Endodermal cell (in vitro differentiated cells): ENCODE measurements at places on chromosomes 5 and 9. TPM values are rescaled to one million over a fixed set of nuclear protein-coding genes. Genes with fewer than 3 reads are reported as not detected.

DNA sequence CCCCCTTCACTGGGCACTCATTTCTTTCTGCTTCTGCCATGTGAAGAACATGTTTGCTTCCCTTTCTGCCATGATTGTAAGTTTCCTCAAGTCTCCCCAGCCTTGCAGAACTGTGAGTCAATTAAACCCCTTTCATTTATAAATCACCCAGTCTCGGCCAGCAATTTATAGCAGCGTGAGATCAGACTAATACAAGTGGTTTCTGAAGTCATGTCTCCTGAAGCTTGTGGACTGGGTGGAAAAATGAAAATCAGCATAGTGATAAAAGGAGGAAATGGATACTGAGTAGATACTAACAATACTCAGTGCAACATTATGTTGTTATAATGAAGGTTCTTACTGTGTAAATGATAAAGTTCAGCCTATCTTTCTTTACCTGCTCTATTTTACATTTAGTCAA lies 35.1 kb downstream of the NNT start:
- peaks cover 11% of the 10 kb centered on the region for H3K36me3 ChIP-seq
- no peak overlapping the region for H3K27ac ChIP-seq
- H3K4me3 ChIP-seq, result no peak overlapping the region
- no peaks in the 10 kb centered on the region for H3K4me1 ChIP-seq

DNA sequence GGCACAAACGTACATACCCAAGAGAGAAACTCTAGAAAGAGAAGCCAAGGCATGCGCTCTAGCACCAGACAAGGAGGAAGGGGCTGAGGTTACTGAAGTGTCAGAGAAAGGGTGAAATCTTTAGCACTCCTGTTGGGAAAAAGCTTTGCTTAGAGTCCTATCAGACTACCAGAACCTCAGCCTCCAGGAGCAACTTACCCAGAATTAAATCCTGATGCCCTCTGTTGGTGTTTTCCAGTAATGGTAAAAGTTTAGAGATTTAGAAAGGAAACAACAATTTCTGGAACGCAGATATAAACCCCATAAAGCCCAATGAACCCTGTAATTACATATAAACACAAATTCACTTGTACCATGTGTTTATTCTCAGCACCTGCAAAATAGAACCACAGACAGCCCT lies 33.2 kb upstream of the ASTN2 start:
- no peak for DNase-seq
- H3K4me3 ChIP-seq, result no peak overlapping the region
- H3K4me1 ChIP-seq, result no peaks in the 10 kb centered on the region
- no peak overlapping the region for H3K27ac ChIP-seq

GRCh38 chr5:59236448-59236847 lies 653.6 kb downstream of the RAB3C start:
- H3K4me1 ChIP-seq, result no peaks in the 10 kb centered on the region
- DNase-seq, result no peak
- H3K27me3 ChIP-seq, result no peaks in the 10 kb centered on the region
- no peak overlapping the region for H3K27ac ChIP-seq

GRCh38 chr9:21121595-21122251 lies 19.9 kb downstream of the IFNW1 start:
- H3K27me3 ChIP-seq, result peaks cover 7% of the 10 kb centered on the region
- no peak for DNase-seq
- H3K36me3 ChIP-seq, result no peaks in the 10 kb centered on the region

GRCh38 chr9:100443781-100444768 lies 17.1 kb downstream of the MSANTD3 start:
- no peak overlapping the region for H3K4me3 ChIP-seq
- no peaks in the 10 kb centered on the region for H3K27me3 ChIP-seq
- DNase-seq, result no peak

GRCh38 chr9:30172206-30172605 lies 2212.2 kb upstream of the ACO1 start:
- H3K4me3 ChIP-seq, result no peak overlapping the region
- H3K27me3 ChIP-seq, result peaks cover 10% of the 10 kb centered on the region
- DNase-seq, result no peak
- H3K27ac ChIP-seq, result no peak overlapping the region
- H3K36me3 ChIP-seq, result no peaks in the 10 kb centered on the region

- no peaks in the 10 kb centered on the region for H3K4me1 ChIP-seq
- no peaks in the 10 kb centered on the region for H3K27me3 ChIP-seq
- no peak overlapping the region for H3K4me3 ChIP-seq
- no peak overlapping the region for H3K27ac ChIP-seq
- no peak for DNase-seq
- H3K36me3 ChIP-seq, result no peaks in the 10 kb centered on the region
Measured at GRCh38 chr9:135167849-135168655, 80.6 kb downstream of the OLFM1 start.

DNA sequence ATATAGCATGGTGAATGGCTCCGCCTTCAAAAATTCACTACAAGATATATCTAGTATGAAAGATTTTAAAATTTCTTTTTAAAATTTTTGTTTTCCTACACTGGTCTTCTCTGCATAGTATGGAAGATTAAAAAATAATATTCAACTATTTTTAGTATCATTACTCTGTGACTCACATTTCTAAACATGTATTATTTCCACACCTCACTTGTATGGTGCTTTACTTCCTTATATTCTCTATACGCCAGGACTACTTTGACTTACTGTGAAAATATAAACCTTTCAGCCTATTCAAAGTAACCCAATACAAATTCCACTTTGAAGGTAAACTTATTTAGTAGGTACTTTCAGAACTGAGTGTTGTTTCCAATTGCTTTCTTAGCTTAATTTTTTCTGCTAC lies 26.8 kb upstream of the TXNDC8 start:
- H3K36me3 ChIP-seq, result no peaks in the 10 kb centered on the region
- H3K27ac ChIP-seq, result no peak overlapping the region
- DNase-seq, result no peak
- no peaks in the 10 kb centered on the region for H3K27me3 ChIP-seq

DNA sequence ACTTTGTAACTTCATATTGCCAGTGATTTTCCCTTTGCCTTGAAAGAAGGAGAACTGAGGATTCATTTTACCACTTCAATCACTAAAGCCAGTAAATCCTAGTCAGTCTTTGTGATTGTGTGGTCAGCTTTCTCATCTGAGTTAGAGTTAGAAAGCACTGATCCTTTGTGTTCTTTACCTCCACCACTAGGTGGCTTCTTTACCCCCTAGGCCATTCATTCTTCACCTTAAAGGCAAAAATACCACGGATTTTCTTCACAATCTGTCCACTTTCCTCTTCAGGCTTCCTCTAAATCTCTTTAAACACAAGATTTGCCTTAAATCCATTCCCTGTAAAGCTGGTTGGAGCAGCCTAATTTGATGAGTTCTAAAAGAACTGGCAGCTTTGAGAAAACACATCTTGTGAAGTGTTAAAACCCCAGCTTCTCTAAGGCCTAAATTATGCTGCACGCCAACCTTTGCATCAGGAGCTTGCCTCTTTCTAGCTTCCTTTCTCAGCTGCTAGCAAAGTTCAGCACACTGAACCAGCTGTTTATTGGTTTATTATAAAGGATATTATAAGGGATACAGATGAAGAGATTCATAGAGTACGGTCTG lies 20.4 kb downstream of the BDP1 start:
- H3K36me3 ChIP-seq, result peaks cover 62% of the 10 kb centered on the region
- no peaks in the 10 kb centered on the region for H3K4me1 ChIP-seq
- H3K4me3 ChIP-seq, result no peak overlapping the region
- H3K27me3 ChIP-seq, result no peaks in the 10 kb centered on the region

ARHGEF28 gene
- 0.28 to 1.2 TPM (median 1.1 TPM) in 3 replicates for total RNA-seq

DNAH5 gene
- total RNA-seq, result 1.8 and 2.5 TPM in 2 replicates

DNA sequence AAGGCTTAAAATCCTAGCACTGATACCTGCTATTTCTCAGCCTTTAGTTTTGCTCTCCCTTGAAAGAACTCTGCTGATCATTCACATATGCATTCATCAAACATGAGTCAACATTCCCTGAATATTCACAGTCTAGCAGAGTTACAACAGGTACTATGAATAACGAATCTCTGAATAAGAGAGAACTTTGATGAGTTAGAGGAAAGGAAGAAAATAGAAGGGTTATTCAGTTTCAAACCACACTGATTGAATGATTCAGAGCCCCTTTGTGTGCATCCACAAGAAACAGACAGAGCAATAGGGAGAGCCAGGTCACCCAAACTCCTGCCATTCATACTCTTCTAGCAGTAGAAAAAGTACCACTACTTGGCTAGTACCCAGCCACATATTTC lies 36.0 kb downstream of the FOXD1 start:
- H3K27ac ChIP-seq, result no peak overlapping the region
- no peaks in the 10 kb centered on the region for H3K4me1 ChIP-seq
- H3K4me3 ChIP-seq, result no peak overlapping the region
- DNase-seq, result no peak
- H3K36me3 ChIP-seq, result no peaks in the 10 kb centered on the region
